ENCODE measurements at places on chromosomes 16 and 17. TPM values are rescaled to one million over a fixed set of nuclear protein-coding genes. Genes with fewer than 3 reads are reported as not detected.
A peak's percentile ranks its signal among the peaks of the same experiment; 100 is the strongest.

The CDH3 gene
- 0.36 TPM for total RNA-seq

The CACNA1H gene
- total RNA-seq, result under 0.01 TPM

The USP10 gene
- 43.1 TPM for total RNA-seq

The TMEM98 gene
- 121 TPM for total RNA-seq

The KRT9 gene
- not detected for total RNA-seq

The CCL1 gene
- not detected for total RNA-seq

The FOXN1 gene
- total RNA-seq, result not detected

The NHERF1 gene
- total RNA-seq, result 22.1 TPM

The PPM1E gene
- under 0.01 TPM for total RNA-seq

The IGF2BP1 gene
- total RNA-seq, result 0.59 TPM

The NXPH3 gene
- 1.8 TPM for total RNA-seq

DNA sequence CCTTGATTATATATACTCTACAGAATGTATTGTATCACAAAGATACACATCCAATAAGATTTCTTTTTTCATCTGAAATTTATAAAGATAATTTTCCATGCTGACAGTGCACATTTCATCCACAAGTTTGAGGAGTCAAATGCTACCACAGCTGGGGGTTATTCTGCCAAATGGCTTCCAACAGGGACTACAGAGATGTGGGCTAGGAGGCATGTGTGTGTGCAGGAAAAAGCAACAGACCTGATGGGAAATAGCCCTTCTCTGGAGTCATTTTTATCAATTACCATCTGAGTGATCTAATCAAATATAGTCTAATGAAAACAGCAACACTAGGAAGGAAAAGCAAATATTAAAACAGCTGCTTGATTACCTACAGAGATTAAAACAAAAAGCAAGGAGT is 290.5 kb downstream of the CEP112 start:
- DNase-seq, result no peak

DNA sequence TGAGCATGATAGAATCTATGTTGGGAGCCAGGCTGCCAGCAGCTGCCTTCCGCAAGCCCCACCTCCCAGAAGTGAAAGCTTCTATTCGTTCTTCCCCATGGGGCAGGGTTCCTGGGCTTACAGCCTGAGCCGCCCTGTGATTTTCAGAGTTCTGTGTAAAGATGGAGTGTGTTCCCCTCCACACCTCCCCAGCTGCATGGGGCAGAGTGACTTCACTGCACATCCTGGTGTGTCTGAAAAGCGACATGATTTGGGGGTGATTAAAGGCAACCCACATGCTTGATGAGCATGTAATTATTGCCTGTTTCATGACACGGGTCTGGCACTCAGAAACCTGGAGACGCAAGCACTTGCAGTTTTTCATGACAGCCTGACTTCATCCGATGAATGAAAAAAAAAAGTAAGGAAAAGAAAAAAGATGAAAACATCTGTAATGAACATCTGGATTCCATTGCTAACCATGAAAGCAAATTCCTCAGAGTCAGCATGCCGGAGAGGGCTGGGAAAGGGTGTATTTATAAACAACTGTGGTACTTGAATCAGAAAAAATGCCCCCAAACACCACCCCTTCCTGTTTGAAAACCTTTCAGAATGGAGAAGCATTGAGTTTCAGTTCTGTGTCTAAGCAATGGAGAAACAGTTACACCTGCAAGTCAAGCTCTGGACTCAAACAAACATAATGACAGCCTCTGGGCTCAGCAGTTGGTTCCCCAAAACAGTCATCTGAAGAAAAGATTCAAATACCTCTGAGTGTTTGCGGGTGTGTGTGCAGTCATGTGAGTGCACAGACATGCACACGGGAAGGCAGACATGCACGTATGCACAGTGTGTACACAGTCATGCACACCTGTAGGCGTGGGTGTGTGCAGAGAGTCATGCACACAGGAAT is 266.0 kb downstream of the ENGASE start:
- DNase-seq, result peak; percentile 25

- DNase-seq, result peak; percentile 93
These were observed 3.6 kb downstream of the SCRN2 start for GRCh38 chr17:47837401-47838039.

- no peak for DNase-seq
These were observed 1039.2 kb upstream of the GOT2 start for GRCh38 chr16:59773330-59773729.

DNA sequence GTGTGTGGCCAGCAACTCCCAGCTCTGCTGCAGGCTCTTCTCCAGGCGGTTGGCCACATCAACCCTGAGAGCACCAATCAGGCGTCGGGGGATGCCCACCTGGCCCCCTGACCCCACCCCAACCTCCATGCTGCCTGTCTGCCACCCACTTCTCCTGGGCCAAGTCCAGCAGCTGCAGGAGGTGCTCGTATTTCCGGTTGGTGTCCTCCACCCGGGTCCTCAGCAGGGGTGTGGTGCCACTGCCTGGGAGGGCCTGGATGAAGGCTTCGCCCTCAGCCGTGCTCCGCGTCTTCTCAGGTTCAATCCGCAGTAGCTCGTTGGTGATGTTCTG is 44.6 kb downstream of the UBN1 start:
- no peak for DNase-seq

DNA sequence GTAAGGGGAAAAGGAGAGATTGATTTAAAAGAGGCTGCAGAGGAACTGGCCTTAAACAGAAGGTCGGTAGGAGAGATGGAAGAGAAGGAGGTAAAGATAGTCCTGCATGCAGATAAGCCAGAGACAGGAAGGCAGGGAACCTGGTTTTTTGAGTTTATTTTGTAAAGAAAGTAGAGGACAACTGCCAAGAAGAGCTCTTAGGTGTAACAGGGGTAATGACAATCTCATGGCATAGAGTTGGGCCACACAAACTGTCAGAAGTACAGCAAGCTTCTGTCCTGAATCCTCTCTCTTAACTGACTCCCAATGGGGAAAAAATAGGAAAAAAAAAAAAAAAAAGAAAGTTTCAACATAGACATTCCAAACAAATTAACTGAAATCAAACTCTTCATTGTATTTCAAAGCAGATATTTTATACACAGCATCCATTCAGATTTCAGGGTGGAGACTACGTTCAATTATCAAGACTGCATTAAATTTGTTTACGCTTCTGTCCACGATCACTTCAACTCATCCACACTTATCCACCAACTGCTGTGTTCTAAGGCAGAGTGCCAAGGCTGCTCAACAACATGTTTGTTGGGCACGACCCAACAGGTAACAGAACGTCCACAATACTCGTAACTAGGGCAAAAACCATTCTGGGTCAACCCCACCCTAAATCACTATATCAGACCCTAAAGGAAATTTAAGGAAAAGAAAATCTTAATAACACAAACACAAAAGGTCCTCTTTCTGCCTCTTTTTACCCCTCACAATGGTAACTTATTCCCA is 34.9 kb downstream of the USP31 start:
- DNase-seq, result no peak

DNA sequence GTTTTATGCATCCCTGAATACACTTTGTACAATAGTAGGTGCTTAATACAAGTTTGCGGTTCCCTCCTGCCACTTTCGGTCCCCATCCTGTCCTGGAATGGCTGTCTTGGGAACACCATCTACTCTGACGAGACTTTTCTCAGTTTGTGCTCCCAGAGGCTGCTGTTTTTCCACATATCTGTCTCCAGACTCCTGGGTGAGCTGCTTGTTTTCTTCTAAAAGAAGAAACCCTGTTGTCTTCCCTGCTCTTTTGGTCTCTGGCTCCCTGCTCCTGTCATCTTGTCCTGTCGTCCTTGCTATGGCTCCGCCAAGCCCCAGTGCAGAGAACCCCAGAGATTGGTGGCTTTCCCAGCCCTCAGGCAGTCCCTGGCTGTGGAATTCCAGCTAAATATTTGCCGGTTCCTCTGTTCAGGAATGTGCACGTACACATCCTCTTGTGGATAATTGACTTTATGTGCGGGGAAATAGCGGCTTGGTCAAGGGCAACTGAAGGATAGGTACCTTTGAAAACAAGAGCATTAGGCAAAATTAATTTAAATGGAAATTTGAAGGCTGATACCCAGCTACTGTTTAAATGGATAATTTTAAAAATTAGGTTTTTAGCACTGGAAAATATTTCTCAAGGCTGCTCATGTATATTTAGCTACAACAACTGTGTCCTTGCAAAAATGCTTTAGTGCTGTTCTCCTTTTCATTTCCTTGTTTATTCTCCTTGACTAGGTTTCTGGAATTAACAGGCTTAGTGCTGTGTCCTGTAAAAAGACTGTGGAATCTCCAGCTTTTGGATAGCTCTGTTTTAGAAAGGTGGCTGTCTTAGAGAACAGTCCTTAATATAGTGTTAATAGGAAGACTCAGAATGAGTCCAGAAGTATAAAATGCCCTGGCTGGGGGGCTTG is 50.2 kb upstream of the SLC12A3 start:
- no peak for DNase-seq

DNA sequence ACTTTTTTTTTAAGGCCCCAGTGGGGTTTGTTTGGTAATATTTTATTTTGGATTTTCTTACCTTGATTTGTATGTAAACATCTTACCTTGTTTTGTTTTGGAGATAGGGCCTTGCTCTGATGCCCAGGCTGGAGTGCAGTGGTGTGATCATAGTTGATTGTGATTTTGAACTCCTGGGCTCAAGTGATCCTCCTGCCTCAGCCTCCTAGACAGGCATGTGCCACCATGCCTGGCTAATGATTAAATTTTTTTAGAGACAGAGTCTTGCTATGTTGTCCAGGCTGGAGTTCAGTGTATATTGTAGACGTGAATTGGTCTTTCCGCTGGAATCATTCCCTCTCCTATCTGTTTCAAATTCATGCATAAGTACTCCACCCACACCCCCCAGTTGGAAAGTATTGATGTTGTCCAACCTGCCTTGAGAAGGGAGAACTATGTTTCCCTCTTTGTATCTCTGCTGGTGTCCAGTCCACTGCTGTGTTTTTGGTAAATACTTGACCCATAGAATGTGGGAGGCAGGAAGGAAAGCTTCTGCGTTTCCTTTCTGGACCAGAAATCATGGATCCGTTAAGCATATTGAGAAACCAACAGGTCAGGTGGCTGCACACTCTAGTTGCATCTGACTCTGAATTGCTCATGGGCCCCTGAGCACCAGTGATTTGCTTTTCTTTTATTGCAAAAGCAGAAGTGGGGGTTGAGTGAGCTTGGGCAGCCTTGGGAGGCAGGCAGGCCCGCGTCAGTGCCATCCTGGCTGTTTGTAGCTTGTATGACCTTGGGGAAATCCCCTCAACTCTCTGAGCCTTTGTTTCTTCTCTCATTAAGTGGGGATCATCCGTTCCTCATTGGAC is 25.0 kb downstream of the RMI2 start:
- peak; percentile 53 for DNase-seq

DNA sequence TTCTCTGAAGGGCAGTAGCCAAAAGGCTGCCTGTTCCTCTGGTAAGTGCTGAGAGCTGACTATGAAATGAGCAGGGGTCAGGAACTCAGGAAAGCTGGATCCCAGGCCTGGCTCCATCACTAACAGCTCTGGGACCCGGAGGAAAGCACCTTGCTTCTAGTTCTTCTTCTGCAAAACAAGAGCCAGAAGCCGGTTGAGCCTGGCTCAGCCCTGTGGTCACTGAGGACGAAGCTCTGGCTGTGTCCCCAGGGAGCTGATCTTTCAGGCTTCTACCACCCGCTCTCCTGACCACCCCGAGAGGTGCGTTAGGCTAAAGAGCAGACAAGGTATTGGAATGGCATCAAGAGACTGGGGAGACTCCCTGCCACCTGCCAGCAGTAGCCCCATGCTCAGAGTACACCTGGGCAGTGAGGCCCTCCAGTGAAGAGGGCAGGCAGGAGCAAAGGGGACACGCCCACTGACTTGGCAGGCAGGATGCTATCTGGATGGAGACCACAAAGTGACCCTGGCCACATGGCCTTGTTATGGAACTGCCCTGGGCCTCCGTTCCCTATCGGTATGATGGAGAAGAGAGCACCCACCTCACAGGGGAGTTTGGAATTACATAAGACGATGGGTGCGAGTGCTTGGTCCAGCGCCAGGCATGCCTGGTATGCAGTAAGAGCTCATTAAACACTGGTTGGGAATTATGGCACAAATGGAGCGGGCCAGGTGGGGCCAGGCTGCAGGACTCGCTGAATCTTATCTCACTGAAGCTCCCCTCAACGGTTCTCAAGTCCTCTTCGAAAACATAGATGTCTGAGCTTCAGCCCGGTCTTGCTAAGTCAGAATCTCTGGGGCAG is 61.4 kb downstream of the COG7 start:
- DNase-seq, result no peak

DNA sequence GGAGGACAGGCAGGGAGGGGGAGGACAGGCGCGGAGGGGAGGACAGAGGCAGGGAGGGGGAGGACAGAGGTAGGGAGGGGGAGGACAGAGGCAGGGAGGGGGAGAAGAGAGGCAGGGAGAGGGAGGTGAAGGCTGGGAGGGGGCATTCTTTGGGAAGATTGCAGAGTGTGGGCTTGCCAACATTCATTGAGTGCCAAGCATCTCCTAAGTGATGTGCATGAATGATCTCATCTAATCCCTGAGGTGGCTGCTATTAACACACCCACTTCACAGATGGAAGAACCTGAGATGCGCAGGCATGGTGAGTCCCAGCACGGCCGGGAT is 58.3 kb downstream of the NT5M start:
- no peak for DNase-seq

GRCh38 chr16:28183484-28183883 is 28.3 kb downstream of the XPO6 start:
- no peak for DNase-seq

GRCh38 chr17:73091770-73092522 is 542 bp downstream of the SLC39A11 start:
- peak; percentile 81 for DNase-seq

DNA sequence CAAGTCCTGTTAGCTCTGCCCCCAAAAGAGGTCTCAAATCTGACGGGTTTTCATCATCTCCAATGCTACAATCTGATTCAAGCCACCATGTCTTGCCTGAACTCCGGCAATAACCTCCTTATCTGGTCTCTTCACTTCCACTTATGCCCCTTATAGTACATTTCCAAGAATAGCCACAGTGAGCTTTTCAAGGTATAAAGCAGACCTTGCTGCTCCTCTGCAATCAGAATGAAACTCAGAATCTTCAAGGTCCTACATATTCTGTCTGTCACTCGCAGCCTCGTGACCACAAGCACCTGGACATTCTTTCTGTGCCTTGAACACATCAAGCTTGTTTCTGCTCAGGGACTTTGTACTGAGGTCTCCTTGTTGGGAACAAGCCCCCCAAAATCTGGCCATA is 84.7 kb downstream of the YPEL2 start:
- no peak for DNase-seq

DNA sequence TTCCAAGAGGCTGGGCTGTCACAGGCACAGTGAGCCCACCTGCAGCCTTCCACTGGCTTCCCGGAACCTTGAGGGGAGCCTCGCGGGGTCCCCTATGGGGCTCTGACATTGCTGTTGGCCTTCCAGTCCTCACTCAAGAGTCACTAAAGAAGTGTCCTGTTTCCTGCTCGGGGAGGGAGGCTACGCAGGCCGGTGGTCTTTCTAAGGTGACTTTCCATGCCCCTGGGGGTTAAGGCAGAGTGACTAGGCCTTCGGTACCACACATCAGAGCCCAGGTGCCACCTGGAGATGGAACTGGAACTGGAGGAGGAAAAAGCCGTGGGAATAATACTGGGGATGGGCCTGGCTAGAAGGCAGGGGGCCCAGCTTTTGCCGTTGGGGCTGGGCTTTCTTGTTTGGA is 72.1 kb downstream of the IL21R start:
- DNase-seq, result peak; percentile 46

GRCh38 chr17:75646638-75646992 is 13.4 kb downstream of the SMIM5 start:
- no peak for DNase-seq

All from osteoblast (primary cell).